CD4-positive, alpha-beta T cell treated with Interleukin-6 at 100 ng/mL for 8 hours (primary cell): ENCODE measurements at places on chromosomes 2 and 18.

- no peak for DNase-seq
Measured at GRCh38 chr18:68843473-68844089, 45.7 kb downstream of the CCDC102B start.

GRCh38 chr2:235674146-235674545 lies 180.3 kb downstream of the AGAP1 start:
- DNase-seq, result no peak

GRCh38 chr18:74213429-74213828 lies 65.1 kb downstream of the TIMM21 start:
- no peak for DNase-seq

GRCh38 chr2:30656079-30656478 lies 151.2 kb downstream of the CAPN13 start:
- no peak for DNase-seq

- DNase-seq, result no peak
Measured at GRCh38 chr2:133426791-133427190, 141.5 kb downstream of the NCKAP5 start.

GRCh38 chr2:43233218-43234212 lies 7.1 kb upstream of the ZFP36L2 start:
- DNase-seq, result no peak

DNA sequence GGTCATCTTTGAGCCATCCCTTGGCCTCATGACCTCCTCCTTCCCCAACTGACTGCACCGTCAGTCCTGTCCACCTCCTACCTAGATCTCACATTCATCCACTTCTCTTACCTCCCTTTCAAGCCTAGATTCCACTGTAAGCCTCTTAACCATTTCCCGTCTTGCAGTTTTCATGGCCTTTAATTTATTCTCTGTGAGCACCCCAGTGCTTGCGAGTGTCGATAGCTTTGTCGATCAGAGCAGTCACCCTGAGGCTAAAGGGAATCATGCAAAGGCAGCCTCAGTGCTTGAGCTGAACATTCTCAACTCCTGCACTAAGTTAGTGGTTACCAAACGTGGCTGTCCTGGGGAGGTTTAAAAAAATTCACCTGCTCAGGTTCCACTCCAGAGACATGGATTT lies 14.7 kb downstream of the ARHGAP25 start:
- no peak for DNase-seq

- DNase-seq, result no peak
Measured at GRCh38 chr2:235506997-235507615, 13.3 kb downstream of the AGAP1 start.

DNA sequence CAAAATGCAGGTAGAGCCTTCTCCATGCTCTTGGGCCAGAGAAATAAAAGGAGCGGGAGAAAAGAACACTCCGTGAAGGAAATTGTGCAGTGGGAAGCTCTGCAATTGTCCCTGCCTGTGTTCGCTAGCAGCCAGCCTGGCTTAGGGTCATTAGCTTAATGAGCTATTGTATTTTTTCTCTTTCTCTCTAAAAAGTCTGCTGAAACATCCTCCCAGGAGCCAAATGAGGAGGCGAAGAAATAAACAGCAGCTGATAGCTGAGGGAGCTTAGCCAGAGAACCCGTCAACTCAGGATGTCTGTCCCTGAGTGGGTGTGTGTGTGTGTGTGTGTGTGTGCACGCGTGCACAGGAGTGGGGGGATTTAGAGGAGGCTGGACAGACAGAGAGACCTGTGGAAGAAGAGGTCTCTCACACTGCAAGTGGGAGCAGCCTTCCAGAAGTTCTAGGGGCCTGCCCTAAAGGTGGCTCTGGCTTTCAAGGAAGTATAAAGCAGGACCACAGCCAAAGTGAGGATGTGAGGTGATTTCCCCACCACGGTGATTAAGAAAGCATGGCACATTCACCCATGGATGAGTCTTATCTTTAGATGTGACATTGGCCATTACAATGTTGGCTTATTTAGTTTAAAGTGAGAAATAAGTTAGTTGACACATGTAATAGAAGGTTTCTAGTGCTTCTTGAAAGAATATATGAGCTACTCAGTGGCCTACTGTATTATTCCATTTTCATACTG lies 690.4 kb downstream of the RNF144A start:
- DNase-seq, result no peak

DNA sequence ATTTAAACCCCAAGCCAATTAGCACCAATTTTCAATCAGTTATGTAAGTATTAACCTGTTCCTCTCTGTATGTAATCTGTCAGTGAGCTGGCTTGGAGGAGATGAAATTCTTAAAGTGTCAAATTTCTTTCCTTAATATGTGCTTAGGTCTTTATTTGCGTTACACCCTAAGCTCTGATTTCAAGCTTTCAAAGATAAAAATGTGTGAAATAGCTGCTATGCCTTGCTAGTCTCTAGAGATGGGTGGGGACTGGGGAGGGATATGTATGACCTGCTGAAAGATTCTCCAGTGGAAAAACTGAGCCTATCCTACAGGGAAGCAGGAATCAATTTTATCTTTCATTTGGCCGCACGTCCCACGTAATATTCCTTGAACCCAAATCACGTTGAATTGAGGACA lies 264.5 kb downstream of the RND3 start:
- DNase-seq, result no peak

GRCh38 chr2:31384771-31385276 lies 29.7 kb downstream of the XDH start:
- DNase-seq, result no peak

- DNase-seq, result no peak
Measured at GRCh38 chr2:200617156-200618053, 31.6 kb downstream of the AOX1 start.

GRCh38 chr18:57709335-57709734 lies 87.7 kb upstream of the NARS1 start:
- DNase-seq, result no peak

DNA sequence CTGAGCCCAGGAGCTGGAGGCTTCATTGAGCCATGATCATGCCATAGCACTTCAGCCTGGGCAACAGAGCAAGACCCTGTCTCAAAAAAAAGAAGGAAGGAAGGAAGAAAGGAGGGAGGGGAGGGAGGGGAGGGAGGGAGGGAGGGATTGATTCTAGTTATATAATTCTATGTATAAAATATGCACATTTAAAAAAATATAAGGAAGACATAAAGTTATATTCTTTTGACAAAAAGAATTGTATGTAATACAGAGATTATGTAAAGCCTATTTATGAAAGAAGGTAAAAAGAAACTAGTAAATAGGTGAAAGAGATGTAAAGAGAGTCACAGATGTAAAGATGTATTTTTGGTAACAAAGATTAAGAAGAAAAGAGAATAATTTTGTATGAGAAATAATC lies 17.6 kb downstream of the TMSB10 start:
- DNase-seq, result no peak
